ENCODE measurements at places on chromosomes 11 and 22.

- no peak for DNase-seq
Observed at GRCh38 chr11:118169300-118170140, 6.9 kb downstream of the SCN2B start.

DNA sequence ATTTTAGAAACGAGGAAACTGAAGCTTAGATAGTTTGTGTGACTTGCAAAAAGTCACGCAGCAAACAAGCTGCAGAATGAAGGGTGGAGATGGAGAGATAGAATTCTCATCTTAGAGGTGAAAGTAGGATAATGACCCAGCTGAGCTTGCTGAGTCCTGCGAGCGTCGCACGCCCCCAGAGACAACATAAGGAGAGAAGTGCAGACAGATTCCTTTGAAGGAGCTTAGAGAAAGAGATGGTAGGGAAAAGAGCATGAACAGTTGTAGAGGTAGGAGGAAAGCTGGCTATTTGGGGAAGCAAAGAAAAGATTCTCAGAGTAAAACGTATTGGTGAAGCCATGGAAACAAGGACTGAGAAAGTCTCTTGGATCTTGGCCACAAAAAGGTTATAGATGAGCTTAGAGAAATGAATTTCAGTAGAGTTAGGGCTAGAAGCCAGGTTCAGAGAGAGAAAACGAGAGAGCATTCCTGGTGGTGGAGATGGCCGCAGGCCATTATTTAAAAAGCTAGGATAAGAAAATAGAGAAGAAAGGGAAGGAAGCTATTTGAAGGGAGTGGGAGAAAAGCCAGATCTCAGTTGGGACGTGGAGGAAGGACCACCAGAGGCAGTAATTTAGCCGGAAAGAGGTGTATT is 44.8 kb downstream of the FAM83F start:
- no peak for DNase-seq

DNA sequence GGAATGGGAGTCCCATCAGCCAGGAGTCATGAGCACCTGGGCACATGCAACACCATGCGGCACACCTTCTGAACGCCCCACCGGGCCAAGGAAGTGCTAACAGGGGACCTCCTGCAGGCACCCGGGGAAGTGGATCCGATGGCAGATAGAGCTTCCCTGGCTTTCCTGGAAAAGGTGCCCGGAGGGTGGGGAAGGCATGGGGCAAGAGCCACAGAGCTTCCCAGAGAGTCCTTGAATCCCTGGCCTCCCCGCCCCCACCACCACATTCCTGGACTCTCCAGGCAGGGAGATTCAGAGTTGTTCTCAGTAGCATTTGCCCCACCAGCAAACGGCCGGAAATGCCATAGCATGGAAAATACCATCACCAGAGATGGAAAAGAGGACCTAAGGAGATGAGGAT is 8.3 kb downstream of the TRIM29 start:
- DNase-seq, result no peak

GRCh38 chr22:44133161-44133560 is 47.6 kb upstream of the PARVG start:
- DNase-seq, result no peak

DNA sequence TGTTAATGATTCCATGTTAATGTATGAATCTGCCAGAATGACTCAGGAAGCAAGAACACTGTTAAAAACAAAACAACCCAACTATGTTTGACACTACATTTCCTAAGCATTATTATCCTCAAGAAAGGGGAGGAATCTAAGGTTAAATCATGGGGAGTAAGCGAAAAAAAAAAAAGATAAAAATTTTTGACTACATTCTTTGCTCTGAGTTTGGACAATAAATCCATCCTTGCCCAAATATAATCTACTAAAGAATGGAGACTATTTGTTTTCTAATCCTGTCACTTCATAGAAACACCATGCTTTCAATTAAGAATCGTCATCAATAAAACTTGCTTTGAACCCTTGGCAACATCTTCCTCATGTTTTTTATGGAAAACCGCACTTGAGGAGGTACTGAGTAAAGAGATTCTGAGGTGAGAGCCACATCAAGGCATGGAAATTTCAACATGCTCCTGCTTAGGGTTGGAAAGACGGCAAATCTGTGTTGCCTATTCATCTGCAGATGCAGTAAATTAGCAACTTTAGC is 9.7 kb downstream of the MAML2 start:
- no peak for DNase-seq

DNA sequence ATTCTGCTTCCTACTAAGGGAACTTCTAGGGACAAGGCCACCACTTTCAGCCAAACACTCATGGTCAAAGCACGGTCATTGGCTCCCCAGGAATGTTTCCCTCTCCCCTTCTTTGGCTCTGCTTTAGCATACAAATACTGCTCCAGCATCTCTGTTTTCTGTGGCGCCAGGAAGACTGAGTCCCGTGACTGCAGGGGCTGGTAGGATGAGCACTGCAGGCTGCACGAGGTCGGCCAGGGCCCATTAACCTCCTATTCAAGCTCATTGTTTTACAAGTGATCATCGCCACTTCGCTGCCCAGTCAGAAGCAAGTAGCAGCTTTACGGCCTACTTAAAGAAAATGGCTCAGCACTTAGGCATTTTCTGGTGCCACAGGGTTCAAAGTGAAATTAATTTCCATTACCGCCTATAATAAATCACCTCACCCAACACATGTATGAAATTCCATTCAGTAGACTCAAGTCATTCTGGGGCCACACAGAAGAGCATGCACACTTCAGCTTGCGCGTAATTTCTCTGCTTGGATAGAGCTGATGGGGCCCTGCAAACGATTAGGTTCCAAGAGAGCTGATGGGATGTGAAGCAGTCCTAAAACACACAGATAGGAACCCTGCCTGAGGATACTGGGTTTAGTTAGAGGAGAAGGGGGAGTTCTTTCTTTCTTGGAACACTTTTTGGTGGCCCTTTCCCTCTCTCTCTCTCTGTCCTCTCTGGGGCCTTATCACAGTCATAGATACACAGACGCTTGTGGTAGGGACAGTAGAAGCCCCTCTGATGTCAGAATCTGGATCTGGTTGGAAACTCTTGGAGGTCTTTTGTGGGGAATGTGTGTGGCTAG is 173.7 kb downstream of the KIF18A start:
- peak; percentile 74 for DNase-seq

GRCh38 chr11:22476589-22476988 is 138.4 kb downstream of the SLC17A6 start:
- DNase-seq, result no peak

DNA sequence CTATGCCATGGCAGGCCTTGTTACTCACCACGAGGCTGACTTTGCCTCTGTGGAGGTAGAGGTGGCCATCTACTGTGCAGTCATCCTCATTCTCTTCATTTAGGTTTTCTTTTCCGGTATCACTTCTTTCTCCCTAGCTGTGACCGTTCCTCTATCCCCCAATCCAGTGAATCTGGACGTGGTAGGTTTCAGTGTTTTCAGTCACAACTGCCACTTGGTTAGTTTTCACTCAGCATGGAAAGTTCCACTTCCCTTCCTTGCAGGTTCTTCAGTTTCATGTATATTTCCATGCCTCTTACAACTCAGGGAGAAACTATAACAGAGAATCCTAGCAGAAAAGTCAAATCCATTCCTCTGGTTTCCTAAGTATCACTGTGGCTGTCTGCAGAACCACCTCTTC is 1.9 kb downstream of the HPS4 start:
- DNase-seq, result no peak

GRCh38 chr11:43943372-43943930 is 1.0 kb downstream of the C11orf96 start:
- DNase-seq, result no peak

GRCh38 chr22:50206599-50206998 is 5.8 kb downstream of the SELENOO start:
- DNase-seq, result peak; percentile 55

DNA sequence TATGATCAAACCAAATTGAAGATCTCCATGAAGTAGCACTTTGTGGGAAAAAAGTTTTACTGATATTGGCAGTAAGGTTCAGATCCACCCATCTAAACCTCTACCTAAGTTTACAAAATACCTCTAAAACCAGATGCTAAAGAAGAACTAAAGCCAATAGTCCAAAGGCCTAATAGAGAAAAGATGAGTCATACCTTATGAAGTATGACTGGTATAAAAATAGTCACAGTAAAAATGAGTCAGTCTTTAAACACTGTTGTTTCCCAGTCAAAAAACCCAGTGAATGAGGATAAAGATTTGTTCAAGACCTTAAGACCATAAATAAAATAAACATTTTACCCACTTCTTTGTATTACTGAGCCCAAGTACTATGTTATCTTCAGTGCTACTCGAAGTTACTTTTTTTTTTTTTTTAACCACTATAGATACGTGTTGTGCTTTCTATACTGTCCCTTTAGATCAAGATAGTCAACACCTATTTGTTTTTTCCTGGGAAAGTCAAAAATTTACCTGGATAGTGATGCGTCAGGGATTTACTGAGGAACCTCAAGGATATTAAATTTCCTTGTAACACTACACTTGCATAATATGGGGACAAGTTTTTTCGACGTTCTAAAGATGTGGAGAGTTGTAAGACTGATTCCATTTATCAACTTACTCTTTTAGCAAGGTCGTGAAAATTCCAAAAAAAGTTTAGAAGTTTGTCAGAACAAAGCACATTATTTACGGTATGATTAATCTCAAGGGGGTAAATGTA is 87.3 kb downstream of the CCDC73 start:
- DNase-seq, result no peak

DNA sequence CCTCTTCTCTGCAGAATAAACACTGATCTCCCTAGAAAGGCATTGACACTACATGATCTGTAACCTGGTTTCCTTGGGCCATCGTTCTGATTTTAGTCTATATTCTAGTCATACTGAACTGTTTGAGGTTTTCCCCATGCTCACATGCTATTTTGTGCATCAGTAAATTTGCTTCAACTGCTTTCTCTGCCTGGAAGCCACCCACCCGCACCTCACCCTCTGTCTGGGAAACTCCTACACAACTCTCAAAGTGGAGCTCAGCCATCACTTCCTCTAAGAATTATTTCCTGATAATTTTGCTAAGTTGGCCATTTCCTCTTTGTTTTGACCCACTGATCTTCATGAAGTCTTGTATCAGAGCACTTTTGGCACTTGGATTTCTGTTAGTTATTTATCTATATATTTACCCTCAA is 36.1 kb downstream of the MMP20 start:
- no peak for DNase-seq

DNA sequence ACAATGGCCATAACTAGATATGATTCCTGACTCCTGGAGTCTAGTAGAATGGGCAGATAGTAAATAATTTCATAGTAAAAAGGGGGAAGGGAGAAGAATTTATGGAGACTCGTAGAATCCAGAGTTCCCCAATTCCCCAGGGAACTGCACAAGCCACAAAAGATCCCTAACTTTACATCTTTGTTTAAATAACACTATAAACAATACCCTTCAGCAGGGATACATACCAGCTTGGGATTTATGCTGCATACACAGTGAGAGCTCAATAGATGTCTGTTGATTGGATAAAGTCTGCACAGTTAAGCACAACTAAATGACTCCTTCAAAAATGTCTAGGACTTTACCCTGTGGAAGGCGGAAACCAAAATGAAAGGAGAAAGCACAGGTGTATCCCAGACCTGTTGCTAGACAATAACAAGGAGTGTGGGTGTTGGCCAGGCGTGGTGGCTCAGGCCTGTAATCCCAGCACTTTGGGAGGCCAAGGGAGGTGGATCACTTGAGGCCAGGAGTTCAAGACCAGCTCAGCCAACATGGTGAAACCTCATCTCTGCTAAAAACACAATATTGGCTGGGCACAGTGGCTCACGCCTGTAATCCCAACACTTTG is 6.8 kb downstream of the SLC35F2 start:
- DNase-seq, result no peak

GRCh38 chr11:32033491-32033890 is 57.4 kb upstream of the RCN1 start:
- DNase-seq, result no peak

- DNase-seq, result no peak
Observed at GRCh38 chr11:27882066-27882697, 181.9 kb upstream of the BDNF start.

GRCh38 chr11:7571640-7572000 is 57.8 kb downstream of the PPFIBP2 start:
- DNase-seq, result peak; percentile 72

DNA sequence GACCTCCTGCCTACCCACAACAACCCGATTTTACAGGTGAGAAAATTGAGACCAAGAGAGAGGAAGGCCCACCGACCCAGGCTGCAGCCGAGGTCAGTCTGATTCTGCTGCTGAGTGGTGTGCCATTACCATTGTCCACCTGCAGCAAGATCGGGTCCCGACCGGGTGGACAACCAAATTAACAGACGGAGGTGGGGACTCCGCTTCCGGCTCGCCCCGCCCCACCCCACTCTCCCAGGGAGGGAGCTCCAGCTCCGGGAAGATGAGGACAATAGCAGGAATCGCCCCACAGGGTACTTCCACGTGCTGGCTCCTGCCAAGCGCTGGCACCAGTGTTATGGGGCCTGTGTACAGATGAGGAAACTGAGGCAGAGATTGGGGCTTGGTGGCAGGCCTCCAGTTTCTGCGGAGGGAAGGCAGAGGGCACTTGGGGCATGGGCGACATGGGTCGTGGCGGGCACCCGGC is 425 bp upstream of the KDELR3 start:
- DNase-seq, result no peak

DNA sequence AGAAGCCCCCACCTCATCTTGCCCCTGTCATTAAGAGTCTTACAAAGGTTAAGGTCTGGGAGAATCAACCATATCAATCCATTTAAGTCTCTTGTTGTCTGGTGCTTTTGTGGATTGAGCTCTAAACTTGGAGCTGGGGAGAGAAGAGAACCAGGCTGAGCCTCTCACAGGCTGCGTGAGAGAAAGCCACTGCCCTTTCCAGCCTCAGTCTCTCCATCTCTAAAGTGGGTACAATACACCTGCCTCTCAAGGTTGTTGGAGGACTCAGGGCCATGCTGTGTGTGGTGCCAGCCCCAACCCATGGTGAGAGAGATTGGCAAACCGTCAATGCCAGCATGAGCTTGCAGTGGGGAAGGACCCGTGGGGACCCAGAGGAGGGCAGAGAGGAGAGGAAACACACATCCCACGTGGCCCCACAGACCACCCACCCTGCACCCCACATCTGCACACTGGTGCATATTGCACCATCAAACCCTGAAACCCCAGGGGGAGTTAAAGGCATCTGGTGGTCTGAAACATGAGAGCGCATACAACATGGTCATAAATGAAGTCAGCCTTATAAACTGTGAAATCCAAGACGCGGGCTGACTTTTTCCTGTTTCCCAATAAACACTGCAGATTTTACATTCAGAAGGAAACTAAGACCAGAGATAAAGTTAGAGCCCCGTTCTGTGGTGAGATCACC is 27.5 kb upstream of the FBLN1 start:
- DNase-seq, result no peak

- DNase-seq, result no peak
Observed at GRCh38 chr11:110450246-110450645, 20.5 kb downstream of the FDX1 start.

DNA sequence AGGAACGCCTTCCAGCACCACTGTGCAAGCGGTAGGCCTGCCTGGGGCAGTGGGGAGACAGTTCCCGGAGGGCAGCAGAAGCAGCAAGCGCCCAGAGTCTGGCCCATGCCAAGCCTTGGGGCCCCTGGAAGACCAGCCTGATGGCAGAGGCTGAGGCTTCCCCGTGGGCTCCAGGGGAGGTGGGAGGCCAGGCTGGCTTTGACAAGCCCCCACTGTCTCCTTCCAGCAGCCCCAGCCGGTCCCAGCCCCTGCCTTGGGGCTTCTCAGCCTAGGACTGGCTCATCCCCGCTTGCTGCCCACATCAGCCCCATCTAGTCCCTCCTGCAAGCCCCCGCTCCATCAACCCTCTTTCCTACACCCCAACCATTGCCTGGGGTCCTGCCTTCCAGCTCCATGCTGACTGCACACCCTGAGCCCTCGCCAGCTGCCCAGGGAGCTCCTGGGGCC is 46.7 kb downstream of the IGF2 start:
- no peak for DNase-seq

- DNase-seq, result no peak
Observed at GRCh38 chr11:31355817-31356216, 13.7 kb downstream of the DCDC1 start.

- no peak for DNase-seq
Observed at GRCh38 chr11:68093565-68093964, 27.6 kb downstream of the CHKA start.
